Stimulated activated CD8-positive, alpha-beta memory T cell treated with anti-CD3 and anti-CD28 coated beads, Interleukin-4, amount 100 ng/mL, for 4 hours (primary cell): ENCODE measurements at places on chromosomes 6 and 20.

GRCh38 chr6:54192993-54193392 lies 81.8 kb downstream of the MLIP start:
- no peak for DNase-seq

DNA sequence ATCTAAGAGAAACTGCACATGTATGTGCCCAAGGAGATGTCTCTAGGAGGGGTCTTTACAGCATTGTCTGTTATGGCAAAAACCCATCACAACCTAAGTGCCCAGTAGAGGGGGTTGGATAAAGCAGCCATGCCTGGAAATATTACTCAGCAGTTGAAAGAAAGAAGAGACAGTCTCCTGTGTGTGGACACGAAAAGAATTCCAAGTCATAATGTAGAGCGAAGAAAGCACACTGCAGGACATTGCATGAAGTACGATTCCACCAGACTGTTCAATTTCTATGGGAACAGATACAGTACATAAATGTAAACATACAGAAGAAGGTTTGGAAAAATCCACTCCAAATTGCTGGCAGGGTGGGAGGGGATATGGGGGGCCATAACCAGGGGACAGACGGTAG lies 7.3 kb upstream of the TGM2 start:
- DNase-seq: no peak

GRCh38 chr6:73873081-73873480 lies 177.1 kb downstream of the CD109 start:
- DNase-seq: no peak

GRCh38 chr6:22147921-22148776 lies 148.7 kb downstream of the PRL start:
- DNase-seq: no peak

DNA sequence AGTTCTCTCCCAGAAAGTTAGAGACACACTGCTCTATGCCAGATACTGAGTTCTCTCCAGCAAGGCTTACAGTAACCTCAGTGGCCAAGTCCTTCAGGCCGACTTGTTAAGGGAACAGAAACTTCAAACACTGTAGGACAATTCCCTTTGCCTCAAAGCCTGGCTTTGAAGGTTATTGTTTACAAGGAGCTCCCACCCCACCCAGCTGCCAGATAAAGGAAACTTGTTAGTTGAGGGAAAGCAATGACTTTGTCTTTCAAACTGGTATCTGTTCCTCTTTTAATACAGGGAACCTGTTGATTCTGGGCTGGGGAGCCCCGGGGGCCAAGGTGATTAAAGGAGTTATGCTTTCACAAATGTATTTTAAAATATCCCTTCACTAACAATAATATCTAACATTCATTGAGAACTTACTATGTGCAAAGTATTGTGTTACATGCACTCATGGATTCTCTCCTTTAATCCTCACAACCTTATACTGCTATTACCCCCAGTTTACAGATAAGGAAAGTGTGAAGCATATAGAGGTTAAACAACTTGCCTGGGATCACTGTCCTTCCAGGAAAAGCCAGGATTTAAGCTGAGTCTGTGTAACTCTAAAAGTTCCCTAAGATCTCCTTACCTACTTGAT lies 27.6 kb upstream of the CDKN1A start:
- no peak for DNase-seq

GRCh38 chr6:111484633-111484930 lies 1.6 kb upstream of the REV3L start:
- no peak for DNase-seq

DNA sequence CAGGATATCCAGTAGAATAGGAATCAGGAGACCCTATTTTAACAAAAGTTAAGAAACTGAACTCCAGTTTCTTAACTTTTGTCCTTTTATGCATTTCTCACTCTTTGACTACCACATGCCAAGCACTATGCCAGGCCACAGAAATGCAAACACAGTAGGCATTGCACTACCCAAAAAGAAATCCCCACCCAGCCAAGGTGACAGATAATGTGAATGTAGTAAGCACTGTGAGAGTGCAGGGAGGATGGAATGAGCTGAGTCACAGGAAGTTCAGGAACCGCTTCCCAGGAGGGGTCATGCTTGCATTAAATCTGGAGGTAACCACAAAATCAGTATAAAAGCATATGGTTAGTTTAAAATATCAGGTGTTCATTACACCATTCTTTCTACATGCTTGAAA lies 20.1 kb upstream of the FAM83C start:
- DNase-seq: no peak

GRCh38 chr6:15533379-15534026 lies 129.3 kb downstream of the DTNBP1 start:
- no peak for DNase-seq

DNA sequence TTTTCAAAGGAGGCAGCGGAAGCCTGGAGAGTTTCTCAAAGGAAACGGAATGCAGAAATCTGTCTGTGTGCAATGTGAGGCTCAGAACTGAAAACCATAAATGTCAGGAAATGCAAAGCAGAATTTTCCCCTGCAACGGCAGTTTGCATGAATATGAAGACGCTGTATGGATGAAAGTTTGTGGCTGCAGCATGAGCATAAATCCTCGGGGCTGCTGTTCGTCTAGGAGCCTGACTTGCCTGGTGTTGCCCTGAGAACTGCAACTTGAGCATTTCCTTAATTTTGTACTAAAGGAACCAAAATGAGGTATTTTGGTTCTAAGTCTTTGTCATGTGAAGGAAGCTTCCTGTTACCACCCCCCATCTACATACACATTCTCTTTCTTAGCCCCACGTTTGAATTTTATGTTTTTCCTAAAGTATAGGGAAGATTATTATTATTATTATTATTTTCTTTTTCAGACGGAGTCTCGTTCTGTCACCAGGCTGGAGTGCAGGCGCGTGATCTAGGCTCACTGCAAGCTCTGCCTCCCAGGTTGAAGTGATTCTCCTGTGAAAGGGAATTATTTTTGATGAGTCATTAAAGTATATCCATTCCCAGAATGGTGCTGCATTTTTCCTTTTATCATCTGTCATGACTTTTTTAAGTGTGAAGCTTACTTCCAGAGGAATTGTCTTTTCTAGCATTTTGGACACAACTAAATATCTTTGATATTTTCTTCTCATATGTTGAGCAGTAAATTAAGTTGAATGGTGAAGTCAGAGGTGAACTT lies 33.1 kb downstream of the MTHFD1L start:
- no peak for DNase-seq

DNA sequence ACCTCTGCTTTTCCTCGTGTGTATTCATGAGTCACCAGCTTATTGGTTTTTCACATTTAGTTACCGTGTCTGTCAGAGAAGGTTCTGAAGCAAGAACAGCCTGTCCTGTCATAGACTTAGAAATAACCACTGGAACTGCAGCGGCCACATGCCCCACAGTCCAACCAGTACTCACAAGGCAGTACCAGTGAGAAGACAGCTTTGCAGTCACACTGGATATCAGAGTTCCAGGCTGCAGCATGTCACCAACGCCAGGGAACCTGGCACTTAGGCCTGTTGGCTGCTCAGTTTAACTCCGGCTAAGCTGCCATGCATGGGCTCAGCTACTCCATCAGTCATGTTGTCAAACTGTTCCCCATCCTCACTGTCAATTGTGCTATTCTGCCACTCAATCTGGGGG lies 40.1 kb downstream of the ADNP start:
- no peak for DNase-seq

GRCh38 chr6:156886409-156886808 lies 109.2 kb downstream of the ARID1B start:
- no peak for DNase-seq

DNA sequence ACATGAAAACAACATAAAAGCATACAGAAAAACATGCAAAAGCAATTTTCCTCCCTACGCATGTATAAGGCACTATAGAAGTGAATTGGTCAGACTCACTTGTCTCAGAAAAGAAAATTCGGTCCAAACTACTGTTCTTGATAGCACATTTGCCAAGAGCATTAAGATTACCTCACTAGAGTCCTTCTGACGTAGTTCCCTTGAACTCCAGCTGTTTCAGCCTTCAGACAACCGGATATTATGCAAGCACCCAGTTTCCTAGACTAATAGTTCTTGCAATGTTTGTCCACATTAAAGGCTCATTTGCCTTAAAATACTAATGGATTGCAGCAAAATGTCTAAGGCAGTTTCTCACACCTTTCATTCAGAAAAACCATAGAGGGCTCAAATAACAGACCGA lies 2.5 kb upstream of the CASS4 start:
- no peak for DNase-seq

GRCh38 chr20:61803915-61804751 lies 261.5 kb downstream of the TAF4 start:
- DNase-seq: no peak

DNA sequence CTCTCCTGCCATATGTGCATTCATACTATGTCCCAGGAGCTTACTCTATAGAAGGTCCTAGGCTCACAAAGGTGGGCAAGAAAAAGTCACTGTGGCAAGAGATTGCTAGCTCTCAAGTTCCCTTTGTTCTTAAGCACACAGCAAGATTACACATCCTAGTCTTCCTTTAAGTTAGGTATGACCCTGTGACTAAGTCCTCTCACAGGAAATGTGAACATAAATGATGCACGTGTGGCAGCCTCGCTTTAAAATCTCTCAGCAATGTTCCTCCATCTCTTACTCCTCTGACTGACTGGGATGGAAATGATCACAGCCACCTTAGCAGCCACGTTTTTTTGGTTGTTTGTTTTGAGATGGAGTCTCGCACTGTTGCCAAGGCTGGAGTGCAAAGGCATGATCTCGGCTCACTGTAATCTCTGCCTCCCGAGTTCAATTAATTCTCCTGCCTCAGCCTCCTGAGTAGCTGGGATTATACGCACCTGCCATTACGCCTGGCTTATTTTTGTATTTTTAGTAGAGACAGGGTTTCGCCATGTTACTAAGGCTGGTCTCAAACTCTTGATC lies 35.7 kb upstream of the HAO1 start:
- no peak for DNase-seq

GRCh38 chr6:148533309-148534107 lies 190.9 kb downstream of the SASH1 start:
- no peak for DNase-seq

DNA sequence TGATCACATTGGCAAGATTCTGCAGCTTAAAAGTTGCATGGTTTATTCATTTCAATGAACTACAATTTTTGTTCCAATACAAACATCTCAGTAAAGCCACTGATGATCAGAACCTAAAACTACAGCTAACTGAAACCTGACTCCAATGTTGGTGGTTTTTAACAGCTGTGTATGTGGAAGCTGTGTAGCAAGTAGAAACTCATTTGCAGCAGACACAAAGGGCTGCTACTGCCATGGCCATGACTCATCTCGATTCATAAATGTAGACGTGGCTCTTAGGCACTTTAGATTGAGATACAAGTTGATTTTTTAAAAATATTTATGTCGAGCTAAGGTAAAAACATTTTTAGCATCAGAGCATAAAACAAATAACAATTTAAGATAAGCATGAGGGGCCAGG lies 19.5 kb upstream of the MAP3K4 start:
- DNase-seq: no peak

DNA sequence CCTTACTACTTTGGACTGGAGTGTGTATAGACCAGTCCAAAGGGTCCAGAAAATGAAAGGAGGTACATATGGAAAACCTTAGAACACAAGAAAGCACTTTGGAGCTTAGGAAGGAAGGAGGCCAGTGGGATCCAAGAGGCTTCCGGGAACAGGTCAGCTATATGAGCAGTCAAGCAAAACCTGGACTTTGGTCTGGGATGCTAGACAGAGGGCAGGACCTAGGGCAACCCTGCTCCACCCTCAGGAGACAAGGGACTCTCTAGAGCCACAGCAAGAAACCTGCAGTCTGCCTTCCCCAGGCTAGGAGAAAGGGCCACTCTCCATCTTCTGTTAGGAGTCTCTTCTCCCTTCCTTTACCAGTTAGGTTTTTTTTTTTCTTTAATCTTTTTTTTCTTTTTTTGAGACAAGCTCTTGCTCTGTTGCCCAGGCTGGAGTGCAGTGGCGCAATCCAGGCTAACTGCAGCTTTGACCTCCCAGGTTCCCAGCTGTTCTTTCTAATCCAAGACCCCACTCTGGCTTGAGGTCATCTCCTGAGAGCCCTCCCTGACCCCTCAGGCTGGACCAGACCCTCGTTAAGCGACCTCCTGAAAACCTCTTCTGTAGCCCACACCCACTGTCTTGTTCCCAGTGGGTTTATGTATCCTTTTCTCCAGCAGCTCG lies 4.6 kb downstream of the KCNK5 start:
- no peak for DNase-seq

DNA sequence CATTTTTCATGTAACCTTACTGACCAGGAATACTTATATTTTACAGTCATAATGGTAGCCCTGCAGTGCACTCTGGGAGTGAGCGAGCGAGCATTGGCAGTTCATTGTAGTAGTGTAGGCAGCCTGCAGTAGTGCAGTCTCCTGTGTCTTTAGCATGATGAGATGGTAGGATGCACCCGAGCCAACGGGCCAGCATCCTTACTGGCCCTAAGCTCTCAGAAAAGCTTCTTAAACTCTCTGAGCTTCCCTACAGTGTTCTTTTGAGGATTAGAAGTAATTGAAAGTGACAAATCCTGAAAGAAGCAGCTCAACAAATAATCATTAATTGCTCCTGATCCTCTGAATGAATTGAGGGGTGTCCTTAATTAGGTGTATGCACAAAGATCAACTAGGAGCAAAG lies 20.9 kb downstream of the SLC9A8 start:
- DNase-seq: no peak

DNA sequence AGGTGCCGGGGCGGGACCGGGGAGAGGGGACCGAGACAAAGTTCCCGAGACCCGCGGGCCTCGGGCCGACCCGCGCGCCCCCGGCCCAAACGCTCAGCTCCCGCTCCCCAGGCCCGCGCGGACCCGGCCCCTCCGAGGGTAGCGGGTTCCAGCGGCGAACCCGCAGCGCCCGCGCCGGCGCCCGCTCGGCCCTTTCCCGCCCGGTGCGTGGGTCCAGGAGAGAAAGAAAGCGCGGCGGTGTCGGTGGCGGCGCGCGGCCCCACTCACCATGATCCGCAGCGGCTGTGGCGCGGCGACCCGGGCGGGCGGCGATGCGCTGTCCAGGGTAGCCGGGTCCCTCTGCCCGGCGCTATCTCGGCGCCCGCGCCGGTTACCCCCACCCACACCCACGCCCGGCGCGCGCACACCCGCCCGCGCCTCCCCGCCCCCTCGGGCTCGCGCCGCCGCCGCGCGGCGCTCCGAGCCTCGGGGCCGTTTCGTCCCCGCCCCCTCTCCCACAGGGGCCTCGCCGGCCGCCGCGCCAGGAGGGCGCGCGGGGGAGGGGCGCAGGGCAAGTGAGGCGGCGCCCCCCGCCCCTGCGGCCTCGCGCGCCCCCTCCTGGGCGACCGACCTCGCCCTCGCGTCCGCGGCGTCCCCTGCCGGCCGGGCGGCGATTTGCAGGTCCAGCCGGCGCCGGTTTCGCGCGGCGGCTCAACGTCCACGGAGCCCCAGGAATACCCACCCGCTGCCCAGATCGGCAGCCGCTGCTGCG lies at the start of gene ELOVL2:
ELOVL2 (minus strand) TSS at position 345 of the 751 bp plus-strand sequence; CDS start at position 270, 75 bp downstream.
- no peak for DNase-seq

- DNase-seq: no peak
Measured at GRCh38 chr6:34334796-34335416, 57.6 kb downstream of the NUDT3 start.

GRCh38 chr6:87976616-87977015 lies 71.0 kb upstream of the SPACA1 start:
- no peak for DNase-seq

DNA sequence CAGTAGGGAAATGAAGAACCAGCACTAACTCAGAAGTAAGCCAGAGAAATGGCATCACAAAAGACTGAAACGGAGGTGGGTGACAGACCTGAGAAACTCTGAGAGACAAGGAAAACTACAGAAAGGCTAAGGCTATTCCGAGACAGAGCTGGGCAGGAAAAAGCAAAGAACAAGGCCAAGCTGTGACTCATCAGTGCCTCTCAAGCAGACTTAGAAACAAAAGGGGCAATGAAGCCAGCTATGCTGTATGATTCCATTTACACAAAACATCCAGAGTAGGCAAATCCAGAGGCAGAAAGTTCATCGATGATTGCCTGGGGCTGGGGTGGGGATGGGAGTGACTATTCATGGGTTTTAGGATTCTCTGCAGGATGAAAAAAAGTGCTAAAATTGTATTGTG lies 50.0 kb downstream of the SLC23A2 start:
- no peak for DNase-seq
